ENCODE measurements at places on chromosomes 3 and 15. TPM values are rescaled to one million over a fixed set of nuclear protein-coding genes. Genes with fewer than 3 reads are reported as not detected.

RBPMS2 gene
- total RNA-seq, result 1.2 TPM

CRYBG3 gene
- total RNA-seq, result 5.1 TPM

SLC22A13 gene
- total RNA-seq, result 1.9 TPM

ARHGAP11A gene
- total RNA-seq, result 6.6 TPM

CCR2 gene
- total RNA-seq, result 0.73 TPM

GOLGA6L10 gene
- total RNA-seq, result 0.56 TPM

SAMMSON gene
- total RNA-seq, result not detected

CLDN11 gene
- total RNA-seq, result not detected

TRIM71 gene
- not detected for total RNA-seq

- no peak overlapping the region for H3K4me3 ChIP-seq
- H3K27ac ChIP-seq, result no peak overlapping the region
- no peaks in the 10 kb centered on the region for H3K36me3 ChIP-seq
- no peak for DNase-seq
Measured at GRCh38 chr3:72816862-72817355, 31.3 kb downstream of the SHQ1 start.

GRCh38 chr15:39735120-39735717 is 47.4 kb downstream of the FSIP1 start:
- H3K4me3 ChIP-seq, result no peak overlapping the region
- no peak for DNase-seq
- H3K27ac ChIP-seq, result no peak overlapping the region
- H3K36me3 ChIP-seq, result no peaks in the 10 kb centered on the region

- H3K4me3 ChIP-seq, result no peak overlapping the region
- H3K27me3 ChIP-seq, result no peaks in the 10 kb centered on the region
- no peak overlapping the region for H3K27ac ChIP-seq
- no peak for DNase-seq
Measured at GRCh38 chr3:84601303-84601702, 357.5 kb upstream of the CADM2 start.

DNA sequence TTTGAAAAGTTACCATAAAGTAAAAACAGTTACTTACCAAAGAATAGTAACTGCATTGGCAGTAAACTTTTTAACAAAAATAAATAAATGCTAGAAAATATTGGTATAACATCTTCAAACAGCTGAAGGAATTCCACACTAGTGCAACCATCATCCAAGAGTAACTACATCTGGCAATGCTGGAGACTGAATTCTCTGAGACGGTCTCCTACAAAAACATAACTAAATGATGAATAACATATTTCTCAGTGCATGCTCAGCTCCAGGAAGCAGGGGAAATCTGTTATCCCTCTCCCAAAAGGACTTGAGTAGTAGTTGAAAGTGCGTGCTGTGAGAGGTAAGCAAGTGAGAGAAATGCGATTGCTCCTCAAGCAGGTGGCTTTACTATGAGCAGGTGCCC is 526.8 kb upstream of the CCDC54 start:
- no peaks in the 10 kb centered on the region for H3K36me3 ChIP-seq
- H3K27ac ChIP-seq, result no peak overlapping the region
- no peak overlapping the region for H3K4me3 ChIP-seq
- no peaks in the 10 kb centered on the region for H3K4me1 ChIP-seq

DNA sequence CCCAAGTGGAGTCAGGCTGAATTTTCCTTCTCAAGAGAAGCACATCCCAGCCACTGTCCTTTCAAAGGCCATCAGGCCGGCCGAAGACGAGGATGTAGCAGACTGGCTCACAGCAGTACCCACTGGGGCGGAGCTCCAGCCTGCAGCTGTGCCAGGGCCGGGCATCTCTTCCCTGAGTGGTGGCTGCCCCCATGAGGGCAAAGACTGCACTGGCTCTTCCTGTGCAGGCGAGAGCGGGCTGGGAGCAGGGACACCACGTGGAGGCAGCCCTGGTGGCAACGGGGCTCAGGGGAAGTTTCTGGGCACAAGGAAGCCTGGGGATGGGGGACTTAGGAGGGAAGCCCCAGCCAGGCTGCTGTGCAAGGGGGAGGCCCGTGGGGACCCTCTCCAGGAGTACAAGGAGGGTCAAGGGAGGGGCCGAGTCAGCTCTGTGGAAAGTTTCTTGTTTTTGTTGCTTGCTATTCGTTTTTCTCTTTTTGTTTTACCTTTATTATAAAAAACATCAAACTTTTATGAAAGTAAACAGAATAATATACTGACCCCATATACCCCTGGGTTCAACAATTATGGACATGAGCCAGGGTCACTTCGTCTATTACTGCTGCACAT is 66.1 kb downstream of the RPN1 start:
- no peak overlapping the region for H3K4me3 ChIP-seq
- H3K27me3 ChIP-seq, result no peaks in the 10 kb centered on the region

DNA sequence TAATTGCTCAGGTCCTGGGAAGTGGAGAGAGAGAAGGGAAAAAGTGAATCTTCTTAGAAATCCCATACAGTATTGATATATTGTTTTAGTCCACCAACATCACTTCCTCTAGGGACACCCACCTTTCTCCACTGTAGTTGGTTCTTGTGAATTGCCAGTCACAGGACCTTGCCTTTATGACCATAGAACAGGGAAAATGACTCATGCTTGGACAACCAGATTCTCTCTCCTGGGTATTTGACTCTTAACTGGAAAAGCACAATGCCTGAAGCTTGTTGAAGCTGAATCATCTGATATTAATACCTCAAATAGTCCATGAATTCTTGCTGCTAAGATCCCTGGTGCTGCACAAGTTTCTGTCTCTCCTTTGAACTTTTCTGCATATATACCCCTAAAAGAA is 32.5 kb upstream of the DCLK3 start:
- DNase-seq, result no peak
- H3K27me3 ChIP-seq, result no peaks in the 10 kb centered on the region
- H3K4me3 ChIP-seq, result no peak overlapping the region
- H3K36me3 ChIP-seq, result no peaks in the 10 kb centered on the region
- no peaks in the 10 kb centered on the region for H3K4me1 ChIP-seq

- no peaks in the 10 kb centered on the region for H3K27me3 ChIP-seq
- H3K4me1 ChIP-seq, result no peaks in the 10 kb centered on the region
- no peak overlapping the region for H3K4me3 ChIP-seq
- no peaks in the 10 kb centered on the region for H3K36me3 ChIP-seq
- DNase-seq, result no peak
Measured at GRCh38 chr3:131526801-131527347, 24.1 kb upstream of the MRPL3 start.

DNA sequence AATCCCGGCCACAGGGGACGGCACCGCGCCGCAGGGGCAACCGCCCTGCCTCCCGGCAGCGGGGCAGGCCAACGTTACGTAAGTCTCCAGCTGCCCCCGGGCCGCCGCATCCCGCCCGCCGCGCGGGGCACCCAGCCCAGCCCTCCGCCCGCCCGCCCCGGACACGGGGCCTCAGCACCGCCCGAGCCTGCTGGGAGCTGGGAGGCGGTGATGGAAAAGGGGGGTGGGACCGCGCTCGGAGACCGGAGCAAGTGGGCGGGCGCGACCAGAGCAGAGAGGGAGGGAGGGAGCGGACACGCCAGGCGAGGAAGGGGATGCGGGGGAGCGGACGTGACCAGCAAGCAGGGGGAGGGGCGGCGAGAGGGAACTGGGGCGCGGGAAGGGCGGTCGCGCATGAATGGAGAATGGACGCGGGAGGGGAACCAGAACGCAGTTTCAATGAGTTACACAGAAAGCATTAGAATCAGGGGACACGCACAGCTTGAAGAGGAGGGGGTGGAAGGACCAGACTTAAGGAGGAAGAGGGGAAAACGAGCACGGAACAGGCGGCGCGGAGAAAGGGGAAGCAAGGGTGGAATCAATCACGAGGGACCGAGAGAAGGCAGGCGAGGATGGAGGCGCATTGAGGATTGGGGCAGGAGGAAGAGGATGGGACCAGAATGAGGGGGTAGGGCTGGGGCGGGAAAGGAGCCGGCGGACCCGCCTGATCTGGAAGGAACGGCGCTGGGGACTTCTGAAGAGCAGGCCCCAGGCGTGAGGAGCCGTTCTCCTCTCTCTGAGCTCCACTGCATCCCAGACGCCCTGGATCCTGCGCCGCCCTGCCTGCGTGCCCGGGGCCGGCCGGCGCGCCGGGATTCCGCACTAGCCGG is 559 bp downstream of the PKM start:
- DNase-seq, result no peak
- peak overlapping the region; percentile 73 for H3K27ac ChIP-seq
- H3K4me3 ChIP-seq, result peak overlapping the region; percentile 73
- H3K4me1 ChIP-seq, result peaks cover 38% of the 10 kb centered on the region

GRCh38 chr3:151377768-151378385 is 6.7 kb downstream of the P2RY12 start:
- H3K27ac ChIP-seq, result no peak overlapping the region
- DNase-seq, result no peak
- no peak overlapping the region for H3K4me3 ChIP-seq

DNA sequence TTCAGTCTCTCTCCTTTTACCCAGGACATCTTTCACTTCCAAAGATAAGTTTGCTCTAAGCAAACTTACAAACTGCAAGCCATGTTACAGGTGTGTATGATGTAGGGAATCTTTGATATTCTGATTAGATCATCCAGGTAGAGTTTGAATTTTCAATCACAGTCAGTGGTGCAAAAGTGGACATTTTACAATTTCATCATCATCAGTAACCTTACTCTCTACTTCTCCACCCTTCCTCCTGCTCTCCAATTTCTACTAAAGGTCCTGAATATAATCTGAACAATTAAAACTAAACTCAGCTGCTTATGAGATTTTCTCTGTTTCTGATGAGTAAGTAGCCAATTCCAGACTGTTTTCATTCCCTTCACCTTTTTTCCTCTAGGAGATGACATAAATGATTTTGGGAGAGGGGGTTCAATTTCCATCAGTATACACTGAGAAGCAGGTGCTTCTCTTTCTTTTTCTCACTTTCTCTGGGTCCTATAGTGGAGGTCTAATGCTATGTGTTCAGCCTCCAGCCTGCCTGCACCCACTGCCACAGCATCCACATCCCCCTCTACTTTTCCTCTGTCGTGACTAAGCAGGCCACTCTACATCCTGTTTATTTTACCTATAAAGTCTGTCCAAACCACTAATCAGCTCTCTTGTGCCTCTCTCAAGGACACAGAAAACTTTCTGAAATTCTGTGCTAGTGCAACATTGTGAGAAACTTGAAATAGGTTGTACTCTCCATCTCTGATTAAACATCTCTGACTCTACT is 27.6 kb downstream of the SUCNR1 start:
- DNase-seq, result no peak
- no peak overlapping the region for H3K27ac ChIP-seq
- no peaks in the 10 kb centered on the region for H3K4me1 ChIP-seq
- no peaks in the 10 kb centered on the region for H3K27me3 ChIP-seq
- H3K4me3 ChIP-seq, result no peak overlapping the region
- no peaks in the 10 kb centered on the region for H3K36me3 ChIP-seq

DNA sequence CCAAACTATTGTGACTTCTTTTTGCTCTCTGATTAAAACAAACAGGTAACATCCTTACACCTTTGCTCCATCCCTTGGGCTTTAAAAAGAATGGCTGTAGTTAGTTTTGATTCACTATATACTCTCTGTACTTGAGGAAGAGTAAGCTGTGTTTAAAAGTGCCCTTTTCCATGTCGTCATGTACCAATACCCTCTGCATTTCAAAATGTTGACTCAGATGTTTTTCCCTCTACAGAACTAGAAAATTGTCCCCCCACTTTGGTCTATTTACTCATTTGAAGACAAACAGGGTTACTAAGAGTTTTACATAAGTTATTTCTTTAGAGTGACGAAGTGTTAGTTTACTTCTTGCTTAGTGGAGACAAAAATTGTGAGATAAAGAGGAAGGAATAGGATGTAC is 62.7 kb downstream of the TASOR start:
- H3K27me3 ChIP-seq, result no peaks in the 10 kb centered on the region
- DNase-seq, result no peak
- no peak overlapping the region for H3K4me3 ChIP-seq
- no peak overlapping the region for H3K27ac ChIP-seq

GRCh38 chr15:90642464-90643300 is 74.5 kb upstream of the BLM start:
- H3K4me3 ChIP-seq, result no peak overlapping the region
- no peak for DNase-seq
- H3K4me1 ChIP-seq, result no peaks in the 10 kb centered on the region
- no peak overlapping the region for H3K27ac ChIP-seq

DNA sequence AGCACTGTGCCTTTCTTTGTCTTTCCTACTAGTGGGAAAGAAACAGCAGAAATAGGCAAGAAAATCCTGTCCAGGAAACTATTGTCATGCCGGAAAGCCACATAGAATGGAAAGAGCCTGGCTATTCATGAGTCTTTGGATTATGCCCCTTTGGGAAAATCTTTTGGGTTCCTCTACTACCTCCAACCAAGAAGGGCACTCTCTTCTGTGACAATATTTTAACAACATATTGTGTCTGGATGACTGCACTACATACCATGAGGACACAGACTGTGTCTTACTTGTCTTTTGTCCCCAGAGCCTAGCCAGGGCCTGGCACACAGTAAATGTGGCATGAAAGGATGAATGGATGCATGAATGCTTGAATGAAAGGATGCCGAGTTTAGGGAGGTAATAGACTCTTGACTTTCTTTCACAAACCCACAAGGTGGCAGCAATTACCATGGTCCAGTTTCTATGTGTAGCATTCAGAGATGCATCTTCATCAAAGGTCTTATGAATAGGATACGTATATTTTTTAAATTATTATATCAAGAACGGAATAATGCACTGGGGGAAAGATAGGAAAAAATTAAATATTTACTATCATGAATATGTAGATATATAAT is 30.3 kb downstream of the ARL14 start:
- H3K36me3 ChIP-seq, result no peaks in the 10 kb centered on the region
- DNase-seq, result peak; percentile 54
- no peak overlapping the region for H3K4me3 ChIP-seq
- no peaks in the 10 kb centered on the region for H3K4me1 ChIP-seq

- no peaks in the 10 kb centered on the region for H3K27me3 ChIP-seq
- peak; percentile 9 for DNase-seq
- H3K4me1 ChIP-seq, result no peaks in the 10 kb centered on the region
- H3K4me3 ChIP-seq, result no peak overlapping the region
Measured at GRCh38 chr3:43699864-43700263, 9.1 kb downstream of the ABHD5 start.

DNA sequence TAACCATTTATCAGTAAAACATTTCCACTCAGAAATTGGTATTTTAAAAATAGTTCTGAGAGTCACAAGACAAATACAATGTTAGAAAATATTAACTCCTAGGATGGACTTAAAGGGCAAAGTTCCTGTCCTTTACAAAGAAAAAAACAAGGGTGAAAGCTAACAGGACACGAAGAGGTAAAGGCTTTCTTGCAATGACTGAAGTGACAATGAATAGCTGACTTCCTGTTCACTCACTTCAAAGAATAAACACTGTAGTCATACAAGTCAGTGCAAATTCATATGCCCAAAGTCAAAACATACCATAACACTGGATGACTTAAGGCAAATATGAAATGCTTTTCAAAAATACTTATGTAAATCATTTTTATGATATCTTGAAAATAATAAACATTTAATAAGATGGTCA is 1389.8 kb upstream of the ALCAM start:
- no peak overlapping the region for H3K27ac ChIP-seq
- no peak for DNase-seq
- H3K4me1 ChIP-seq, result no peaks in the 10 kb centered on the region
- H3K27me3 ChIP-seq, result no peaks in the 10 kb centered on the region

- H3K36me3 ChIP-seq, result no peaks in the 10 kb centered on the region
- no peak overlapping the region for H3K27ac ChIP-seq
- no peak for DNase-seq
Measured at GRCh38 chr15:76979331-76979925, 15.5 kb upstream of the PSTPIP1 start.

GRCh38 chr3:127002195-127003174 is 19.6 kb downstream of the PLXNA1 start:
- no peak for DNase-seq
- no peak overlapping the region for H3K4me3 ChIP-seq
- H3K36me3 ChIP-seq, result no peaks in the 10 kb centered on the region
- no peak overlapping the region for H3K27ac ChIP-seq
- H3K27me3 ChIP-seq, result no peaks in the 10 kb centered on the region

All from naive thymus-derived CD4-positive, alpha-beta T cell (primary cell).